ENCODE measurements at places on chromosomes 5 and 9.

DNA sequence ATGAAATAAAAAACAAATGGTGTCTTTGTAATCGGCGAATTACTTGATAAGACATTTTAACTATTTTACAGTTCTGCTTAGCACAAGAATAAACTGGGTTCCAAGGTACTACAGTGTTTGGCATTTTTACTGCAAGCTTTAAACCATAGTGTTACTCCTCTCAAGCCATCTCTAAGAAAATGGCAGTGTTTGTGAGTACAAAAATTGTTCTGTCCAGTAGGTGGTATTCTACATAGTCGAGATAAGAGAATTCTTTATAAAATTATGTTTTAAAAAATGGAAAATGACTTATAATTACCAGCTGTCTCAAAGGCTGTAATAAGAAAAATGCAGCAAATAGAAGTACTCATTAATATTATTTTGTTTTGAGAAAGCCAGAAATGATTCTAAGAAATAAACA lies 3.2 kb downstream of the SMIM15 start:
- no peak for DNase-seq

- no peak for DNase-seq
Measured at GRCh38 chr9:115198001-115198400, 80.0 kb upstream of the TNC start.

- DNase-seq, result no peak
Measured at GRCh38 chr5:38208782-38209378, 49.5 kb upstream of the EGFLAM start.

DNA sequence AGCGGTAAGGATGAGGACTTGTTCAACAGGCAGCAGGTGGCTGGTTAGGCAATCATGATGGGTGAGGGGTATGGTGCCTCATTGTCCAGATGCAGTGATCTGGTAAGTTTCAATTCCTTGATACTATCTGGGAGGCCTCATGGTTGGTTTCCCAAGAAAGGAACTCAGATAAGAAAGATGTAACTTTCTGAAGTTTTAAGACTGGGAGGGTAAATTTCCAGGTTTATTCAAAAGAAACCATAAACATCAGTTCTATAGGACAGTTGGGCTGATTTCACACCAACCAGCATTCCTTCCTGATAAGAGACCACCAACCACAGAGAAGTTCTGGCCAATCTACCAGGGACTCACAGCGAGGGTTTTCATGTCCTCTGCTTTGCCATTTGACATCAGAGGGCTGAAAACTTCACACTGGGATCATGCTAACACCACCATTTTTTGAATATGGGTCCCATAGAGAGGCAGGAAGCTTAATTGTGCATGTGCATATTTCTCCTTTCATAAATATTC lies 773 bp upstream of the AGGF1 start:
- DNase-seq, result no peak

- no peak for DNase-seq
Measured at GRCh38 chr9:131140112-131140511, 14.7 kb downstream of the NUP214 start.

Data from stimulated activated CD4-positive, alpha-beta T cell treated with anti-CD3 and anti-CD28 coated beads, Interleukin-4, amount 100 ng/mL, for 48 hours (primary cell).